ENCODE measurements at places on chromosomes 5 and 9. TPM values are rescaled to one million over a fixed set of nuclear protein-coding genes. Genes with fewer than 3 reads are reported as not detected.

Gene PLCXD3
- total RNA-seq, result not detected

Gene ADAMTSL2
- total RNA-seq, result not detected

Gene NOL6
- total RNA-seq, result 90.8 TPM

Gene TAF7
- total RNA-seq, result 72.2 TPM

Gene PCDHGA5
- 0.11 TPM for total RNA-seq

Gene SMIM33
- total RNA-seq, result 0.11 TPM

Gene KCNN2
- not detected for total RNA-seq

Gene IRX4
- total RNA-seq, result not detected

DNA sequence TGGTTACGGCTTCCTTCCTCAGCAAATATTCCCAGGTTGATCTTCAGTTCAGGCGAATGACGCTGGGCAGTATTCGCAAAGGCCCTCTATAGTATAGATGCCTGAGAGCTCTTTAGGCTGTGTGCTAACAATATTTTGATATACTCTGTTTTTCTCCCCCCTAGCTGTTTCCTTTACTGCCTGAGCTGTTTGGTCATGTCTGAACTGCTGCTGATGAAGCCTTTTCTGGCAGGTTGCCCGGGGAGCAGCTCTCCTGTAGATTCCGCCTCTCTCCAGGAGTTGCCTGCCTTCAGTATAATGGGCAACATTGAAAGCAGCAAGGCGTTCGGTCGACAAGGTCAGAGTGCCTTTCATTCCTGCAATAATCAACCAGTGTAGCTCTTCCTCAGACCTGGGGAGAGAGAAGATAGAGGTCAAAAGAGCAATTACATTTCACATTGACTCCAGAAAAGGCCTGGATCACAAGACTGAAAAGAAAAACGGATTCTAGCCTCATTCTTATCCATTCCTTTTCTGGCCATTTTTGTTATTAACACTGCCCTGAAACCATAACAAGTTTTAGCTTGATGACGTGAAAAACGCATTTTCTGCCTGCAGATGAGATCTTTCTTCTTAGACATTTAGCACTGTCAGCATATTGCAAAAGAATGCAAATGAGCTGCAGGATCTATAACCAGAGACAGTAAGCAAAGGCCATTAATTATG lies 60.1 kb upstream of the ZNF608 start:
- H3K27me3 ChIP-seq, result no peaks in the 10 kb centered on the region
- H3K36me3 ChIP-seq, result no peaks in the 10 kb centered on the region
- H3K27ac ChIP-seq, result no peak overlapping the region

DNA sequence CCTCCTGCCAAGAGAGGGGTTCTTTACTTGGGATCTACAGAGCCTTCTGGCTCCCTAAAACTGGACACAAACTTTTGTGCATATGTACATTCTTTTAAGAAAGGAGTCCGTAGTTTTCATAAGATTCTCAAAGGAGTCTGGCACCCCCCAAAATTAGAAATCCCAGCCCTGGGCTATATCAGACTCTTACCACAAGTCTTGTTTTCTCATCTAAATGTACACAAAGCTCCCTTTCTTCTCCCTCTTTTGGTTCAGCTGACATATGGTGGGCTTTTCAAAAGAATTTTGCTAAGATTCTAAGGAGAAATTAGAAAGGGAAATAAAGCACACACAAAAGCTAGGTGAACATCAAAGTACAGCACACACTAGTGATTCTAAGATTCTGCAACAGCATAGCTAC lies 114.4 kb downstream of the ENC1 start:
- H3K4me3 ChIP-seq, result no peak overlapping the region
- DNase-seq, result no peak
- no peaks in the 10 kb centered on the region for H3K36me3 ChIP-seq
- no peaks in the 10 kb centered on the region for H3K4me1 ChIP-seq
- no peaks in the 10 kb centered on the region for H3K27me3 ChIP-seq

DNA sequence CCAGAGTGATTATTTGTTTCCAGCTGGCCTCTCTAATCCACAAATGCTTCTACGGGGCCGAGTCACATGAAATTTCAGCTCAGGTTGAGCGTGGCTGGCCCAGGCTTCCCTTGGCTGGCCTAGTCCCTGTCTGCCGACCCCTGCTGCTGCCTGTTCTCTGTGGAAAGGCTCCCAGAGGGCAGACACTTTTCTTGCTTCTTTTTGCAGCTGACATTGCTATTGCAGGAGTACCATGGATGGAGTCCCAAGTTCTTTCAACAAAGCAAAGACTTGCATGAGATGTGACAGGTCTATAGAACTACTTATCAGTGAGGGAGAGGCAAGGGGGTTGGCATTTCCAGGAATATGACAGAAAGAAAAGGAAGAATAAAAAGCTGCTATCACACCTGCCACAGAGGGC lies 287.4 kb upstream of the ARRDC3 start:
- no peak overlapping the region for H3K4me3 ChIP-seq
- H3K27me3 ChIP-seq, result no peaks in the 10 kb centered on the region
- H3K27ac ChIP-seq, result no peak overlapping the region
- no peaks in the 10 kb centered on the region for H3K36me3 ChIP-seq
- no peak for DNase-seq

GRCh38 chr5:138230981-138231589 lies 18.0 kb upstream of the CDC23 start:
- no peaks in the 10 kb centered on the region for H3K36me3 ChIP-seq
- no peak for DNase-seq
- no peaks in the 10 kb centered on the region for H3K4me1 ChIP-seq
- no peaks in the 10 kb centered on the region for H3K27me3 ChIP-seq

GRCh38 chr5:125829349-125829748 lies 593.9 kb upstream of the GRAMD2B start:
- no peaks in the 10 kb centered on the region for H3K36me3 ChIP-seq
- H3K4me1 ChIP-seq, result no peaks in the 10 kb centered on the region

GRCh38 chr5:76402251-76402885 lies 717 bp upstream of the IQGAP2 start:
- H3K36me3 ChIP-seq, result no peaks in the 10 kb centered on the region
- no peaks in the 10 kb centered on the region for H3K27me3 ChIP-seq
- H3K27ac ChIP-seq, result peak overlapping the region; percentile 94
- peaks cover 42% of the 10 kb centered on the region for H3K4me1 ChIP-seq
- peak; percentile 73 for DNase-seq
- peak overlapping the region; percentile 82 for H3K4me3 ChIP-seq

GRCh38 chr5:38789134-38789533 lies 56.7 kb upstream of the OSMR start:
- no peaks in the 10 kb centered on the region for H3K36me3 ChIP-seq
- H3K27me3 ChIP-seq, result no peaks in the 10 kb centered on the region
- H3K4me3 ChIP-seq, result no peak overlapping the region

DNA sequence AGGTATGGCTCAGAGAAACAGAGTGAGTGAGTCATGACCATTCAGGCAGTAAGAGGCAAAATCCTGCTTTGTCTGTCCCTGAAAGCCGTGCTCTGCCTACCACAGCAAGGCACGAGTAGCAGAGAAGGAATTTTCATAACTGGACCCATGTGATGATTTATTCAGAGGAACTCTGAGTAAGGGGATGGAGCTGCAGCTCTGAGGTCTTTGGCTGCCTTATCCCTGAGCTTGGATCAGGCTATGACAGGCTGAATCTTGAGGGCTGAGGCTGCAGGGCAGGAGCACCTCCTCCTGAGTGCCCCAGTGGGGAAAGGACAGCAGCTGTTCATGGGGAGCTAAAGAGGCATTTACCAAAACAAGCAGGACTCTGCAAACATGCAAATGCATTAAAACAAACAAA lies 183.4 kb downstream of the PAPPA start:
- H3K4me1 ChIP-seq, result no peaks in the 10 kb centered on the region
- DNase-seq, result no peak
- H3K27me3 ChIP-seq, result no peaks in the 10 kb centered on the region
- no peaks in the 10 kb centered on the region for H3K36me3 ChIP-seq
- H3K27ac ChIP-seq, result no peak overlapping the region

- no peaks in the 10 kb centered on the region for H3K27me3 ChIP-seq
- no peak overlapping the region for H3K27ac ChIP-seq
- H3K4me3 ChIP-seq, result no peak overlapping the region
- H3K36me3 ChIP-seq, result no peaks in the 10 kb centered on the region
Observed at GRCh38 chr5:56329652-56330051, 96.5 kb upstream of the ANKRD55 start.

DNA sequence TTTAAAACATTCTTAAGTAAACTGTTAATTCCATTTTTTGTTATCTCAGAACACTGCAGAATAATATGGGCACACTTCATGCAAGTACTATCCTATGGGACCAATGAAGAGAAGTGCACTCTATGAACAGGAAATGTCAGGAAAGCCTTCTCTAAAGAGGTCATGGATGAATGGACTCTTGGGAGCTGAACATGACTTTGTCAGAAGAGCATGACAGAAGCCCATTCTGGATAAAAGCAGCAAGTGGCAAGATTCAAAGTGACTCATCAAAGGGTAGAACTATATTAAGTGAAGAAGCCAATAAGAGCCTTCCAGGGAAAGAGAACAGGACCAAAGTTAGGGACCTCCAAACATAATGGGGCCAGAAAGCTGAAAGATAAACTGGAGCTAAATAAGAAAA lies 94.0 kb downstream of the RAPGEF6 start:
- peaks cover 4% of the 10 kb centered on the region for H3K36me3 ChIP-seq
- no peak overlapping the region for H3K4me3 ChIP-seq
- H3K27me3 ChIP-seq, result no peaks in the 10 kb centered on the region
- no peak overlapping the region for H3K27ac ChIP-seq
- DNase-seq, result no peak

DNA sequence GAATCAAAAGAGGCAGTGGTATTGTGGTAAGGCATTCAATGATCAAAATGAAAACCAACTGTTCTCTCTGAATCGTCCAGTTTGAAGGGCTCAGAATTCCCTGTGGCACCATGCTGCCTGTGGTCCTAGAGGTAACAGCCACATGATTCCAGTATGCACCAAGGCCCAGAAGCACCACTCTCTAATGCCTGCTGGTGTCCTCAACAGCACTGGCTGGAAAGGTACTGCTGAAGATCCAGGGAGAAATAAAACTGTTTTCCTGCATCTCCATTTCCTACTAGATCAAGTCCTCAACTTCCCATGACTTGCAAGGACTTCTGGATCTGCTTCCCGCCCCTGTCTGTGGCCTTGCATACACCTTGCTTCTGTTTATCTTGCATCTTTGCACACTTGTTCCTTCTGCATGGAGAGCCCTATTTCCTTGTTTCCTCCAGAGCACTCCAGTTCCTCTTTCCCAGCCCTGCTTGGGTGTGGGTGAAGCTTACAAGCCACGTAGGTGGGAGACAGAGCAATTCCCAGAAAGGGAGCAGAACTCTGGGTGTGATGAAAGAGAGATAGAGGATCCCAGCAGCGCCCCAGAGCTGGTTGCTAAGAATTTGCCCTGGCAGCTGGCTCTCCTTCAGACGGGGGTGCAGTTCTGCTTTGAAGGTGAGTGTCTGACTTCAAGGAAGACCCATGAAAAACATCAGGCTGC lies 41.0 kb upstream of the EQTN start:
- H3K4me3 ChIP-seq, result no peak overlapping the region
- no peaks in the 10 kb centered on the region for H3K27me3 ChIP-seq
- H3K36me3 ChIP-seq, result no peaks in the 10 kb centered on the region
- H3K27ac ChIP-seq, result no peak overlapping the region

GRCh38 chr5:159310511-159310910 lies 19.8 kb downstream of the IL12B start:
- H3K4me3 ChIP-seq, result peak overlapping the region; percentile 35
- H3K27ac ChIP-seq, result no peak overlapping the region
- peaks cover 10% of the 10 kb centered on the region for H3K4me1 ChIP-seq
- DNase-seq, result no peak

- no peaks in the 10 kb centered on the region for H3K36me3 ChIP-seq
- no peak overlapping the region for H3K27ac ChIP-seq
- no peak overlapping the region for H3K4me3 ChIP-seq
- DNase-seq, result no peak
- H3K27me3 ChIP-seq, result no peaks in the 10 kb centered on the region
Observed at GRCh38 chr5:173795601-173796000, 92.5 kb upstream of the CPEB4 start.

DNA sequence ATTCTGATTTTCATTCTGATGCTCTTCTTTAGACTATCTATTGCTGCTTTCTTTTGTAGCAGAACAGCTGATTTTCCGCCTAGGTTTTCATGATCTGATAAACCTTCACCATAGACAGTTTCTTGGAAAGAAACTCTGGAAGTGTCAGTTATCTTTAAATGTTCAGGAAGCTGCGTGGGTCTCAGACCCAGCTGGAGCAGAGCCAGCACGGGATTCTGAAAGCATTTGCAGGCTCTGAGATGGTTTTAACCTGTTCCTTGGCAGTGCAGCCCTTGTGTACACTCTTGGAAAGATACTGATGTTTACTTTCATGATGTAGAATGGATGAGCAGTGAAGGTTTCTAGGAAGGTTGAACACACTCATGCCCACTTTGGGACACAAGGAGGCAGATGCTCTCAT lies 178.0 kb upstream of the DMRT1 start:
- no peaks in the 10 kb centered on the region for H3K27me3 ChIP-seq
- DNase-seq, result no peak
- H3K4me1 ChIP-seq, result no peaks in the 10 kb centered on the region
- H3K27ac ChIP-seq, result no peak overlapping the region

DNA sequence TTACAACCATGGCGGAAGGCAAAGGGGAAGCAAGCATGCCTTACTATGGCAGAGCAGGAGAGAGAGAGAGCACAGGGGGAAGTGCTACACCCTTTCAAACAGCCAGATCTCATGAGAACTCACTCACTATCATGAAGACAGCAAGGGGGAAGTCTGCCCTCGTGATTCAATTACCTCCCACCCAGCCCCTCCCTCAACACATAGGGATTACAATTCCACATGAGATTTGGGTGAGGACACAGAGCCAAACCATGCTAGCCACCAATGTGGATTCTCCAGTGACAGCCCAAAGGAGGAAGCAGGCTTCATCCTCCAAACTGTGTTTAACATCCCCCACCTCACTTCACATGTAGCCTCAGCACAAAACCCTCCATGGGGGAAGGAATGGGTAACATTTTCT lies 563.7 kb downstream of the CDK5RAP2 start:
- H3K27ac ChIP-seq, result no peak overlapping the region
- DNase-seq, result no peak
- no peak overlapping the region for H3K4me3 ChIP-seq
- no peaks in the 10 kb centered on the region for H3K4me1 ChIP-seq
- no peaks in the 10 kb centered on the region for H3K36me3 ChIP-seq

DNA sequence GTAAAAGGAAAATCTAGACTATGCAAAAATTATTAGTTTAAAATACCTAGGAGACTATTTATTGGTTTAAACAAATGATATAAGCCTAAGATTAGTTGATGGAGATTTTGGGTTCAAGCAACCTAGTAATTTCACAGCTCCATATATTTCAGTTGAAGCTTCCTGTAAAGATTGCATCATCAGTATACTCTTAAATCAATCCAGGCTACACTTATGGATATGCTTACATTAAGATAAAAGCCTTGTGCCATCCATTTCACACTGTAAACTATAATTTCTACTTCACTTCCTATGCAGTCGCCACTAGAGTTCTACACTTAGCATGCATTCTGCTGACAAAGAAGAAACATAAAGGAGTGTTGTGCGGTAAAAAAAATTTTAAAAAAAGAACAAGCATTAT lies 7.3 kb upstream of the LIX1 start:
- H3K4me1 ChIP-seq, result no peaks in the 10 kb centered on the region
- H3K27ac ChIP-seq, result no peak overlapping the region
- H3K36me3 ChIP-seq, result no peaks in the 10 kb centered on the region
- DNase-seq, result no peak
- no peaks in the 10 kb centered on the region for H3K27me3 ChIP-seq

All from CD8-positive, alpha-beta memory T cell (primary cell).